Coronary artery (tissue), 2 donors: ENCODE measurements at places on chromosomes 16 and 17.

- no peak for DNase-seq
These were observed 20.1 kb downstream of the YWHAE start for GRCh38 chr17:1379930-1380313.

DNA sequence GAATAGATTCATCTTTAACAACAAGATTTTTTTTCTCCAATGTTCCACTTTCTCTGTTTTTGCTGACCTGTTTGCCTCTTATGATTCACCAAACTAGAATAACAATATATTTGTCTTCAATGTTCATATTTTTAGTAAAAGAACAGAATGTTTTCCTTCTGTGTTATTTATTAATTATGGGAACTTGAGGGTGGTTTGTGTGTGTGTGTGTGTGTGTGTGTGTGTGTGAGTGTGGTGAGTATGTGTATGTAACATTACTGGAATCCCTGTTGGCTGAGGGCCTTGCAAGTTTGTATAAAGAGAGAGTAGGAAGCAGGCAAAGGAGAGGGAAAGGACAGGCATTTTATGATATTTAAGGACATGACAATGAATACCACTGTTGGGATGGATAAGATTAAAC is 13.8 kb downstream of the STXBP4 start:
- DNase-seq = no peak

DNA sequence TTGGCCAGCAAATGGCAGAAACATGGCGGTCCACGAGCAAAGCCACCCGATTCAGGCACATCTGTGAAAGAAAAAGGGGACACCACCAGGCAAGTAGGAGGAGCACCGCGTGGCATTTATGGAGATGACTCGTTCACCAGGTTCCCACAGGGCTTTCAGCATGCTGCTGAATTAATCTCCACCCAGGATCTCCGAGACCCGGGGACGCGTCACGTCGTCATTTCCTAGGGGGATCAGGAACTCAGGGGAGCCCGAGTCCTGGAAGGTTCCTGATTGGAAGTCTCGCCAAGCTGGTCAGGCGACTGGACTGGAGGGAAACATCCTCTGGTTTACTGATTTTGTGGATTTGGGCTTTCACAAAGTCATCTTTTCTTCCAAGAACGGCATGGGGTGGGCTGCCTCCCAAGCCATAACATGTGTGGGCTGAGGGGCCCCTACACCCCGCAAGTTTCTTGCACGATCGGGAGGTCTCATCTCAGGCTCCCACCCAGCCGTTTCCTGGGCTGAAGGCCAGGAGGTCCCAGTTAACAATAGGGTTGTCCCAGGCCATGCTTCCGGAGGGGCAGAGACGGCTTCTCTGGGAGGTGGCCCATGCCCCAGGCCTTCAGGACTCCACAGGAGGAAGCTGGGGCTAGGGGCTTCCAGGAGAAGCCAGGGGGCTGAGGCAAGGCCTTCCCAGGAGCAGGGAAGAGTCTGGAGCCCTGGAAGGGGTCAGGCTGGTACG is 645 bp downstream of the DNAH17 start:
- no peak for DNase-seq

DNA sequence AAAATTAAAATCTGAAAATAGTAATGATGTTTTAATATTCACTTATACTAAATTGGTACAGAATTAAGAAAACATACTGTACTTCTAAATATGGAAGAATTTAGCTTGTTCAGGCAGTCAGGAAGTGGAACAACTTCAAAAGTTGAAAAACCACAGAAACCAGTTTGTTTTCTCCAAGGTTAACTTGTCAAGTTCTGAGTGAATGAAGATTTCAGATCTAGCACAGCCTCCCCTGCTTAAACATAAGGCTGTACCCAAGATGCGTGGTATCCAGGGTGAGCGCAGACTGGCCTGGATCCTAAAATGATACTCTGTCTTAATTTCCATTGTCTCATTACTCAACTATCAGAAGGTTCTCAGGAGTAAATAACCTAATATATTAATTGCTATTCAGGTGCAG is 730.7 kb upstream of the KIF2B start:
- DNase-seq = no peak
